ENCODE measurements at places on chromosomes 7 and 10.

- no peak for DNase-seq
These were observed 222.8 kb downstream of the THSD7A start for GRCh38 chr7:11609096-11609670.

DNA sequence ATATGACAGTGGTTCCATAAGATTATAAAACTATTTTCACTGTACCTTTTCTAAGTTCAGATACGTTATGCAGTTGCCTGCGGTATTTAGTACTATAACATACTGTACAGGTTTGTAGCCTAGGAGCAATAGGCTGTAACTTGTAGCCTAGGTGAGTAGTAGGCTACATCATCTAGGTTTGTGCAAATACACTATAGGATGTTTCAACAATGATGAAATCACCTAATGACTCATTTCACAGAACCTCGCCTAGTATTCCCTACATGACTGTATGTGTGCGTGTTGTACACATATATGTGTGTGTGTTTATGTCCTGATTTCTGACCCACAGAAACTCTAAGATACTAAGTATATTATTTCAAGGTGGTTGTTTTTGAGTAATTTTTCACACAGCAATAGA lies 139.0 kb downstream of the HERPUD2 start:
- no peak for DNase-seq

DNA sequence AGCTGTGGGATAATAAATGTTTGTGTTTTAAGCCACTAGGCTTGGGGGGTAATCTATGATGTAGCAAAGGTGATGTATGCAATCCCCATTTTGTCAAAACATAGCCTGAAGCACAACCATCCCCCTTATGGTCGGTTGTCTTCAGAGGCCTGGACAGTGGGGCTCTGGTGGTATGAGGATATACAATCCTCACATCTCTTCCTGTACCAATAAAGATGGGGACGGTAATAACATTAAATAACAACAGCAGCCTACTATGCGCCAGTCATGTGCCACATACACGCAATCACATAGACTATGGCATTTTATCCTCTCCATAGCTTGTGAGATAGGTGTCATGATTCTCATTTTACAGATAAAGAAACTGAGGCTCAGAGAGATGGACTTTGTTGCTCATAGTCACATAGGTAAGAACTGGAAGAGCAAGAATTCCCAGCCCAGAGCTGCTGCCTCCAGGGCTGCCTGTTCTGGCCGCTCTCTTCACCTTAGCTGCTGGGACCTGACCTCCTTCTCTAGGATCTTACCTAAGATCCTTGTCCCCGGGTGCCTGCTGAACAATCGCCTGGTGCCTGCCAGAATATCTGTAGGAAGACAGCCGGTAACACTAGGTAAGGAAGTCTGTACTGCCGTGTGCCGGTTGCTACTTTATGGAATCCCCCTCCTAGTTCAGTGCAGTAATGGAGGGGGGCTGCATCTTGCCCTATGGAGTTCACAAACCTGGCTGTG lies 108.6 kb downstream of the ARHGAP22 start:
- no peak for DNase-seq

- DNase-seq: no peak
These were observed 92.9 kb upstream of the ZNF804B start for GRCh38 chr7:88666626-88667025.

GRCh38 chr10:29923416-29923965 lies 135.9 kb downstream of the JCAD start:
- no peak for DNase-seq

DNA sequence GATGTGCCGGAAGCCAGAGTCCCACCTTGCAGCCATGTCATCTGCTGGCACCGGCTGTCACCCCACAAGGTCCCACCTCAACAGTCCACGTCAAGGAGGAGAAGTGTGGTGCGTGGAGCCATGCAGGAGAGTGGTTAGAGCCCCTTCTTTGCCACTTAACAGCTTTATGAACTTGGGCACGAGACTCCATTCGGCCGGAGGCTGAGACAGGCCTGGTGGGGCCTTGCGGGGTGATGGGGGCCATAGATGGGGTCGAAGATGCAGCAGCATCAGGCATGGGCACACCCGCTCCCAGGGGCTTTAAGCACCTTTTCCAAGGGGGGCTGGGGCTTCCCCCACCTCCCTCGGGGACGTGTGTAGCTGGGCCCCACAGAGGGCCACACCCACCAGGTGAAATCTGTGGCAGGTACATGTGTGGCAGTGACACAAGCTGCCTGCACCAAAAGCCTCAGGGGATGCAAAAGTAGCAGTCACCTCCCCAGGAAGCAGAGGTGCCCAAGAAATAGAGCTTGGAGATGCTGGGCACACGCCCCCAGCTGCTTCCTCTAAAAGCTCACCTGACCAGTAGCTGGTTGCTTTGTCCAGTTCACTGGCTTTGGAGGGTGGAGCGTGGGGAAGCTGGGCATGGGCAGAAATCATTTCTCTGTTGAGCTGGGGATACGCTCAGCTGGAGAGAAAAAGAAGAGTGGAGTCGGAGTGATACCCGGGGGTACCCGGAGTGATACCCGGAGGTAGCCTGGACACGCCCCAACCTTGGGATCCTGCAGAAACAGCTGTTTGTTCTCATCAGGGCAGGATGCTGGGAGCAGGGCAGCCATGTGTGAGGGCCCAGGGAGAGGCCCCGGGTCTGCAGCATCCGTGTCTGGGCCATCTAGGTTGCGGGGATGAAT lies 199.8 kb downstream of the EBF3 start:
- DNase-seq: no peak

GRCh38 chr7:1422512-1423263 lies 36.6 kb downstream of the MICALL2 start:
- no peak for DNase-seq

DNA sequence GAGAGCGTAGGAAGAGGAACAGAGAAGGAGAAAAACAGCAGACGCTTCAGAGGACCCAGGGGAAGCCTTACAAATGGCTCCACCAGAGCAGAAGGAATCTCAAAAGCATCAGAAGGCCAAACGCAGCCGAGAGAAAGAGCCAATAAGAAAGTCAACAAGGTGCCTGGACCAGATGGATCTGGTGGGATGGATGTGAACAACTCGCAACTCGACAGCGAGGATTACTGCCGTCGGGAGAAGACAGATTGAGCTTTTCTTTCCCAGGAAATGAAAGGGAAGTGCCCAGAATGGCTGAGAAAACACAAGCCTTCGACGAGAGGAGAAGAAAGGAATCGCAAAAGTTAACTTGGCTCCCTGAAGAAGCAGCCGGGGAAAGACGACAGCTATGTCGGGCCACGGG lies 132.8 kb upstream of the MGMT start:
- no peak for DNase-seq

DNA sequence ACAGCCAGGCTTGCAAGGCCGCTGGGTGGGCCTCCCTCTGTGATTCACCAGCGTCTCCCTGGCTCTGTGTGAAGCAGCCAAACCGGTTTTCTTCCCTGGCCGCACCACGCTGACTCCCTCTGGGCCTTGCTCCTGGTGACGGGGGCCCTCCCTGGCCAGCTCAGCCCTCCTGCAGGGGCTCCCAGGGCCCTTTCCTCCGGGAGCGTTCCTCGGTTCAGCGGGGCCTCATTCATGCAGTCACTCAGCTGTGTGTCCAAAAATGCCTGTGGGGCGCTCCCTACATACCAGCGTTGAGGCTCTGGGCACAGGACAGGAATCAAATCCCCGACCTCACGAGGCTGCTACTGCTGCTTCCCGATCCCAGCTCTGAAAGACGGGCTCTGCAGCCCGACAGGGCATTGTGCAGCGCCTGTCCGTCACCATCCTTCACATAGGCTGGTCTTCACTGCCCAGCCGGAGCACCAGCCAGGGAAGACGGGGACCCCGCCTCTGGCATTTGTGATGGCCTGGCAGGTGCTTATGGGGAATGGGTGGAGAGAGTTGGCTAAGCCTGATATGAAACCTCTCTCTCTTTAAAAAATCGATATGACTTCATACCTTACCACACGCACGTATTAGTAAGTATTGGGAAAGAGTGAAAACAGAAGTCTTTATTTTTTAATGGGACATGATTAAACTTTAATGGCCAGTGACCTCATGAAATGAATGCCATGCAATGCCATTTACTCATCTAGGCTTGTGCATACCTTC lies 110.0 kb upstream of the SHH start:
- no peak for DNase-seq

DNA sequence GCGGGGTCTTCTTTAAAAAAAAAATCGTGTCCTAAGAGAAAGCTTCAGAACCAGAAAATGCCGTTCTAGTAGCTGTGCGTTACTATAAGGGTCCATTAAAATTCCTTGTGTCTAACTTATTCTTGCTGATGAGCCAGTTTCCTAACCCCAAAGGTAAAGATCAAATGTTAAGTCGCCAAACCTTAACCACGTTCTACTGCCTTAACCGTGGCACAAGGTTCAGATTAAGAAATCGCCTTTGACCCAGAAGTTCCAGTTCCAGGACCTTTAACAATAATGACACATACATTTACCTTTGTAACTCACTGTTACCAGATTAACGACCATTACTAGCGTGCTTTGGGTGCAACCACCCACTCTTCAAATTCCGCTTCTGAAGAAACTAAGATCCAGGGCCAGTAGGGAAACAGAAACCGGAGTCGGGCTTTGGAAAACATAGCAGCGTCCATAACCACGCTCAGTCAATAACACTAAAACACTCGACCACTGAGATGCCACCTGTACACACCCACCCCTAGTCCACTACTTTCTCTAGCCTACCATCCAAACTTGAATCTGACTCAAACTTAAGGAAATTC lies 620 bp downstream of the BET1 start:
- no peak for DNase-seq

DNA sequence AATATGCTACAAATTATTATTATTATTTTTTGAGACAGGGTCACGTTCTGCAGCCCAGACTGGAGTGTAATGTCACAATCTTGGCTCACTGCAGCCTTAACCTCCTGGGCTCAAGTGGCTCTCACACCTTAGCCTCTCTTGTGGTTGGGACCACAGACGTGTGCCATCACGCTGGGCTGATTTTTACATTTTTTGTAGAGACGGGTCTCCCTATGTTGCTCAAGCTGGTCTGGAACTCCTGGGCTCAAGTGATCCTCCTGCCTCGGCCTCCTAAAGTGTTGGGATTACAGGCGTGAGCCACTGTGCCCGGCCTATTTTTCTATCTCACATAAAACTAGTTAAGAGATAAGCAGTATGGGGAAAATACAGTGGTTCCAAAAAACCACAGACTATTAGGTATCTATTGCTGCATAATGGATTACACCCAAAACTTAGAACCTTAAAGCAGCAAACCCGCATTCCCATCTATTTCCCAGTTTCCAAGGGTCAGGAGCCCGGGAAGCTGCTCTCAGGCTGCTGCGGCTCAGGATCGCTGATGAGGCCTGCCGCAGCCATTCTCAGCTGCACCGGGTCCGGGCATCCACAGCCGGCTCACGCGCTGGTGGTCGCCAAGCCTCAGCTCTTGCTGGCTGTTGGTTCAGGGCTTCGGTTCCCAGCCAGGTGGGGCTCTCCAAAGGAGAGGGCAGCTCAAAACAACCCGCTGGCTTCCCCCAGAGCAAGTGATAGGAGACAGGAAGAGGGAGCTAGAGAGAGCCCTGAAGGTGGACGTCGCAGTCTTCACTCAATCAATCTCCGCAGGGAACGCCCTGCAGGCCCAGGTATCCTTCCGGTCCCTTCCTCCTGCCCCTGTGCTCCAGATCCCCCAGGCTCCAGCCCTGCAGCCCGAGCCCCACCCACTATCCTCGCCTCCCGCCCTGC lies 128.2 kb downstream of the UBE2H start:
- no peak for DNase-seq

GRCh38 chr7:141484907-141485306 lies 66.3 kb upstream of the AGK start:
- no peak for DNase-seq

- no peak for DNase-seq
These were observed 180.8 kb downstream of the PRKCQ start for GRCh38 chr10:6399231-6399741.

- DNase-seq: no peak
These were observed 28.0 kb downstream of the OR9A2 start for GRCh38 chr7:142998966-142999365.

DNA sequence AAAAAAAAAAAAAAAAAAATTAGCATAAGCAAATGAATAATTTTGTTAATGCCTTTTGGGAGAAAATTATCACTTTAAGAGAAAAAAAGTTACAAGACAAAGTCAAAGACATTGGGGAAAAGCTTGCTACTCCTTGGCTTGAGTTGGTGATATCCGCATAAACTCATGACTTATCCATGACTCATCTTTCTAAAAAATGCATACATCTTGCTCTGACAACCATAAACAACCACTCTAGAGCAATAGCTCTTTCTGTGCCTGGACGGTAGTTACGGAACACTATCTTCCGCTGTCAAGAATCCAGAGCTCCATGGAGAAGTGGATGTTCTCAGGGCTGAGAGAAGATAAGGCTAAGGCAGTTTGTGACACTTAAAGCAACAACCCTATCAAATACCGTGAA lies 281.1 kb upstream of the PFKP start:
- no peak for DNase-seq

DNA sequence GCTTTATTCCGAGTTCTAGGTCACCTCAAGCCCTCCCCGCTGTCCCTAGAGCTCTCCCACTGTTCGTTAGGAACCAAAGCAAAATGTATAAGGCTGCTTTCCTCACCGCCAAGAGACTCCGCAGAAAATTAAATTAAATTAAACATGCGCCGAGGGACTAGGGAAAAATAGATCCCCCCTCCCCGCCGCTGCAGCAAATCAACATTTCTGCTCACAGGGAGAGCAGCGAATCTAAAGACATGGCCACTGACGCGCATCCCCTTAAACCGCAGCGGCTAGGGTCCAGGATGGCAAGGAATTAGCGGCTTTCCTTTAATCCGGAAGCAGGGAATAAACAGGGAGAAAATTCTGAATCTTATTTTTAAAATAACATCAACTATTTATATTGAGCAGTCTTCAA lies 7.6 kb downstream of the SP8 start:
- no peak for DNase-seq

DNA sequence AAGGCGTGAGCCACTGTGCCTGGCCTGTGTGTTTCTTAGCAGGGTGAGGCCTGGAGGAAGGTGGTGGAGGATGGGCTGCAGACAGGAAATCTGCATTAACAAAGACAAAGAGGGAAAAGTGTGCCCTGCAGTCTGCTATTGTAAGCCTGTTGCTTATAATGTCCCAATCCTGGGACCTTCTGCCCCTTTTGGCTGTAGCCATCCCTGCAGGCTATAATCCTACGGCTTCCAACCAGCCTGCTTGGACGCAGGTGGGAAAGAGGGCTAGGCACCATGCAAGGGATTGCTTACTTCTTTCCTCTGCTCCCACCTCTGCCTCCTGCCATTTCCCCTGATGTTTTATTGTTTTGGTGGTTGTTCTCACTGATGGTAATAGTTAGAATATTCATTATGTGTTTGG lies 434.3 kb downstream of the PLXNA4 start:
- no peak for DNase-seq

GRCh38 chr10:128689667-128690066 lies 563.4 kb upstream of the MKI67 start:
- DNase-seq: no peak

GRCh38 chr7:16847381-16847860 lies 34.4 kb downstream of the AGR3 start:
- DNase-seq: no peak

GRCh38 chr7:54259185-54259584 lies 283.0 kb upstream of the VSTM2A start:
- no peak for DNase-seq

Data from stimulated activated CD4-positive, alpha-beta T cell treated with anti-CD3 and anti-CD28 coated beads, TNF-alpha, amount 100 ng/mL, for 24 hours (primary cell).